NCI-H1694 treated with DMSO at 0.1 percent for 48 hours (cell line): ENCODE measurements at places on chromosomes 4 and X.
A peak's percentile ranks its signal among the peaks of the same experiment; 100 is the strongest.

- peak; percentile 2 for DNase-seq
Observed at GRCh38 chr4:173538909-173539445, 8.9 kb upstream of the HAND2 start.

- no peak for DNase-seq
Observed at GRCh38 chr4:79588679-79589078, 180.7 kb upstream of the GK2 start.

DNA sequence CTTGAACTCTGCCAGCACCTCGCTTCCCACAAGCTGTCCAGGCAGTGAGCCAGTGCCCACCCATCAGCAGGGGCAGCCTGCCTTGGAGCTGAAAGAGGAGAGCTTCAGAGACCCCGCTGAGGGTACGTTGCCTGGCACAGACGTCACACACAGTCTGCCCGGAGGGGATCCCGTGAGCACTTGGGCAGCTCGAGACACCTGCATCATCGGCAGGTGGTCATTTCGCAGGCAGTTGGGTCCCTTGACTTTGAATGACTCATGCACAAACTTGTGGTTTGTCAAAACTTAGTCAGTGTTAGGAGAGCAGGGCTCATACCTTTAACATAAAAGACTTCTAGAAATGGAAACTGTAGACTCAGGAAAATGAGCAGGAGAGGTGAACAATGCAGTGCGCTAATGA, 9.9 kb downstream of the TACC3 start:
- DNase-seq = no peak

DNA sequence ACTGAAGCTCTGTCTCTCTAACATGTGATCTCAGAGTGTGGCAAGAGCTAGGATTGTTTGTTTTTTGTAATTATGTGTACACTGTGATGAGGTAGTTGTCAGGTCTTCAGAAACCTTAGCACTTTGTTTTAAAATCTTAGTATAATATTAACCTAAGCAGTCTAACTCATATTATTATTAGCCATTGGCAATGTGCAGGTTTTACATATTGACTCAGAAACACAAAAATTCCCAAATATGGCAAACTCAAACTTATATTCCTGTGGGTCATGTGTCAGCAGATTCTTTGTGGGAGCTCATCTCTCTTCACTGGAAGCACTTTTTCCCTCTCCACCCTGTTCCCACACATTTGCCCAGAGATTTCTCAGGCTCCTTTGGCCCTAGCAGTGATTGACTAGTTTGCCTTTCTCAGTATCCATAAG, 8.2 kb upstream of the PWWP3B start:
- DNase-seq = no peak

DNA sequence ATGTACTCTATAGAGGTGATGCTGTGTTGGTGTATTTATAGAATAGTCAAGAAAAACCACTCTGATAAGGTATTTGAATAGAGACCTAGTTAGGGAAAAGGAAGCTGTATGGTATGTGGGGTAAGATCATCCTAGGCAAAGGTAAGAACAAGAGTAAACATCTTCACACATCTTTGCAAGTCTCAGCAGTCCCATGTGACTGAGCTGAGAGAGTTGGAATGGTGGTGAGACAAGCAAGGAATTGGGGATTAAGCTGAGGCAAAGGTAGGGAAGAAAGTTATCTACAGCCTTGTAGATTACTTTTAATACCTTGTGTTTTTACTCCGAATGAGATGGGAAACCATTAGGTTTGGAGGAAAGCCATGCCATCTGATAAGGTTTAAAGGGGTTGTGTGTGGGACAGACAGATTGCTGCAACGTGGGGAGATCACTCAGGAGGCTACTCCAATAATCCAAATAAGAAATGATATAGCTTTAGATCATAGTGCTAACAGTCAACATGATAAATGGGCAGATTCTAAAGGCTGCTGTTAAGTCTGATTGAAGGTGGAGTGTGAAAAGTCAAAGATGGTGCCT, 31.7 kb upstream of the MANBA start:
- no peak for DNase-seq

DNA sequence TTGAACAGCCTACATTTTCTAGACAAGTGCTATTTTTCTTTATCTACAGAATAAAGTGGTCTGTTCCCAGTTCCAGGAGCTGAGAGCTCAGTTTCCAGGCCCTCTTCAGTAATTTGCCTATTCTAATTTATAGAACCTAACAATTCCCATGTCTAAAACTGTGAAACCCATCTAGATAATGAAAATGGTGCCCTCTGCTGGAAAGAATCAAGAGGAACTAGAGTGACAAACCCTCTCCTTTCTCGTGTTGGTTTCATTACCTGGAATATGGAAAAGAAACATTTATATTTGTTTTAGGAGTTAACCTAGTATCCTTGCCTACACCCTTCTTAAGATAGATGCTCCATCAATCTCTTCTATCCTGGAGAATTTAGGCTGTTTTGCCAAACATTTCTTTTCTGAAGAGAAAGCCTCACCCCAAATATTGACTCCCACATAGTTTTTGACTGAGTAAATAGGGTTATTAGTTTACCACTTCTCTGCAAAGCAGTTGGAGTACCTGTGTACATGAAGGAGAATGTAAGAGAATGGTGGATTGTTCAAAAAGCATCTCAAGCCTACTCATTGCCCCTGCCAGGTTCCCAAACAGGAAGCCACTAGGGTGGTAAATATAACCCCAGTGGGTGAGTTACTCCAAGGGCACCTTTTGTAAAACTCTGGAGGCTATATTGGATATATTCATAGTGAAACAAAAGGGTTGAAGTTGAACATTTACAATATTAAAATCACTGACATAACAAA, 121.6 kb downstream of the RASL11B start:
- DNase-seq = peak; percentile 76

DNA sequence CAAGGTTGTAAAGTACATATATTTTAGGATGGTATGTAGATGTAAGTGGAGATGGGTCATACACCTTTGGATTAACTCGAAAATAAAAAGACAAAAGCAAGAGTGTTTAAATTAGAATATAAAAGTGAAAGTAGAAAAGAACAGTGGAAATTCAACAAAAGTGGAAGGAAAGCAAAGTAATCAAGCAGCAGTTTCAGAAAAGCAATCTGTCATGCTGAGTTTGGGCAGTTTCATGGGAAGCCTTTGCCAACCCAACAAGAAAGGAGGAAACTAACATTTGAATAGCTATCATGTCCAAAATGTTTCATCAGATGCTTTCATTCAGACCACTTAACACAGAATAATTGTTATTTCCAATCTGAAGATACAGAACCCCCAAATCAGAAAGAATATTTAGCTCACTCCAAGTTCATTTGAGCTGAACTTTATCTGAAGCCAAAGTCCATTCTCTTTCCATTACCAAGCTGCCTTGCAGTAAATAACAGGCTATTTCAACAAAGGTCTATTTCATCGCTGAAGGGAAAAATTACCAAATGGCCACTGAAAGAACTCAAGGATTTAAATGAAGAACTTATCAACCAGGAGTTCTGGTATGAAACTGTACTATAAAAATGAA, 1.8 kb upstream of the EXOSC9 start:
- DNase-seq = no peak

GRCh38 chr4:151227731-151228130, 49.2 kb upstream of the PRSS48 start:
- DNase-seq = no peak

DNA sequence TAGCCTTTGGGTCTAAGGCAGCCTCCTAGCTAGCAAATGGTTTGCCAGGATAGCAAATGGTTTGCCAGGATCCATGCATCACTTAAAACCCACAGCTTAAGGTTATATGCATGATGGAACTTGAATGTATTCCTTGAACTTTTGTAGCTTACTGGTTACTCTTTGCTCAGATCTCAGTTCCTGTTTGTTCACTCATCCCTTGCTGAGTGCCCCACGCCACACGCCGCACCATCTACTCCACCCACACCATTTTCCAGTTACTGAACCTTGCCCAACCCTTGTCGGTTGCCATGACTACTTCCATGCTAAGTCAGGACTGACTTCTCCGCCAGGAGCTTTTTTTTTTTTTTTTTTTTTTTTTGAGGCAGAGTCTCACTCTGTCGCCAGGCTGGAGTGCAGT, 29.5 kb upstream of the XIAP start:
- no peak for DNase-seq

- DNase-seq = no peak
Observed at GRCh38 chr4:101790521-101791181, at the start of gene BANK1. TSS of gene BANK1 (plus strand) at chr4:101790730. CDS start at chr4:101790881, 151 bp downstream.

GRCh38 chrX:10025742-10026493, 58.8 kb downstream of the CLDN34 start:
- DNase-seq = no peak

DNA sequence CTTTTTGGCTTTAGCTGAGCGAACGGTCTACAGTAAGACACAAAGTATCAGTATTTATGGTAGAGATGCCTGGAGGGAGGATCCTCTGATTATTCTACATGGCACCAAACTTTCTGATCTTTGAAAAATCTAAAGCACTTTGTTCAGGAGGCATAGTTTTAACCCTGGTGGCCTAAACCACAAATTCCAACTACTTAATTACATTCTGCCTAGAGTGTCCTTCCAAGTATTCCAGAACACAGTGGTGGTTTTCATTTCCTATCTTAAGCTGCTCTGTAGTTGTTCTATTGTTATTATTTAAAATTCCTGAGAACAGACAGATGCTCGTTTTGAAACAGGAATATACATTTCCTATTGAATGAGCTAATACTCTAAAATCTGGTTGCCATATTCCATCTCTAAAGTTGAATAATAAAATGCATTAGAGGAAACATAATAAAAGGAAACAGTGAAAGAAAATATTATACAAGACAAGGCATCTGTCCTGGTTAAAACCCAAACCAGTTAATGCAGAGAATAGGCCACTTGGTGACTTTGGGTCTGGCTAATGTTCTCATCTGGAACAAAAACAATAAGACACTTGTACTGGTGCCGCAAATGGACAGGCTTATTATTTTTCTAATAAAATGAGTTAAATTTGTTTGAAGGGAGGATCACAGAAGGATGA, 657.4 kb downstream of the SPRY1 start:
- DNase-seq = no peak

DNA sequence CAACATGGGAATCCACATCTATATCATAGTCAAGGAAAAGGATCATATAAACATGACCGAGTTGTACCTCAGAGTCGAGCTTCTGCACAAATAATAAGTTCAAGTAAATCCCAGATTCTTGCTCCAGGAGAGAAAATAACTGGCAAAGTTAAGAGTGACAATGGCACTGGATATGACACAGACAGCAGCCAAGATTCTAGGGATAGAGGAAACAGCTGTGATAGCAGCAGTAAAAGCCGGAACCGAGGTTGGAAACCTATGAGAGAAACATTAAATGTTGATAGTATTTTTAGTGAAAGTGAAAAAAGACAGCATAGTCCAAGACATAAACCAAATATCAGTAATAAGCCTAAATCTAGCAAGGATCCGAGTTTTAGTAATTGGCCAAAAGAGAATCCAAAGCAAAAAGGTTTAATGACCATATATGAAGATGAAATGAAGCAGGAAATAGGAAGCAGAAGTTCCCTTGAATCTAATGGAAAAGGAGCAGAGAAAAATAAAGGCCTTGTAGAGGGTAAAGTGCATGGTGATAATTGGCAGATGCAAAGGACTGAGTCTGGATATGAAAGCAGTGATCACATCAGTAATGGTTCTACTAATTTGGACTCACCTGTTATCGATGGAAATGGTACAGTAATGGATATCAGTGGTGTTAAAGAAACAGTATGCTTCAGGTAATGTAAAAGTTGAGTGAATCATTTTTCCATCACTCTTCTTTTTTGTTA, 50.4 kb downstream of the FABP2 start:
- no peak for DNase-seq

GRCh38 chr4:24303926-24304325, 280.4 kb downstream of the DHX15 start:
- no peak for DNase-seq

DNA sequence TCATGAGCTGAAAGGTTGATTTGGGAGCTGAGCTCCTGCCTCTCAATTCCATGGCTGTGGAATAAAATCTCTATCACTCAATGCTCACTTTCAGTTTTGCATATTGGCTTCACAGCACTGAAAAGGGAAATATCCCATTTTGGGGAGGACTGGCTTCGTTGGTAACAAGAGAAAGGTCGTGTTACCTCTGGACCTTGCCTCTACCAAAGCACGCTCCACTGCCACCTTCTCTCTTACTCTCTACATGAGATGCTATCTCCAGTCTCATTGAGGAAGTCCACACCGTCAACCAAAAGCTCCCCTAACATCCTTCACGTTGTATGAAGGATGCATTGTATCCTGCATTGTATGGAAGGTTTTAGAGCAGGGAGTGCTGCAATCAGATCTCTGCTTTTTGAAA, 195.0 kb upstream of the LDB2 start:
- no peak for DNase-seq

GRCh38 chrX:28549838-28550237, 37.4 kb upstream of the IL1RAPL1 start:
- DNase-seq = no peak

DNA sequence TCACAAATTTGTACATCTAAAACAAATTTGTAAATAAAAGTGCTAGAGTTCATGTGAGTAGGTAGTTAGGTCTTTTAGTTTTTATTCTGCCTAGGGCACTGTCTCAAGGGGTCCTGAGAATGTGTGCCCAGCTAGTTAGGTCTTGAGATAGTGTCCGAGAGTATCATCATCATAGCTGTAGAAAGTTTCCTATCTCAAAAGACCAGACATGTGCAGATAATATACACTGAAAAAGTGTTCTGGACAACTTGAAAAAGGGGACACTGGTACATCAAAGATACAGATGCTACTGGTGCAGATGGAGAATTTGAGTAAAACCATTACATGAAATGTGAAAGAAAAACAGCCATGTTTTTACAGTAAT, 1.8 kb upstream of the ZCCHC4 start:
- DNase-seq = no peak

GRCh38 chr4:150044517-150044916, 33.7 kb upstream of the DCLK2 start:
- DNase-seq = no peak

DNA sequence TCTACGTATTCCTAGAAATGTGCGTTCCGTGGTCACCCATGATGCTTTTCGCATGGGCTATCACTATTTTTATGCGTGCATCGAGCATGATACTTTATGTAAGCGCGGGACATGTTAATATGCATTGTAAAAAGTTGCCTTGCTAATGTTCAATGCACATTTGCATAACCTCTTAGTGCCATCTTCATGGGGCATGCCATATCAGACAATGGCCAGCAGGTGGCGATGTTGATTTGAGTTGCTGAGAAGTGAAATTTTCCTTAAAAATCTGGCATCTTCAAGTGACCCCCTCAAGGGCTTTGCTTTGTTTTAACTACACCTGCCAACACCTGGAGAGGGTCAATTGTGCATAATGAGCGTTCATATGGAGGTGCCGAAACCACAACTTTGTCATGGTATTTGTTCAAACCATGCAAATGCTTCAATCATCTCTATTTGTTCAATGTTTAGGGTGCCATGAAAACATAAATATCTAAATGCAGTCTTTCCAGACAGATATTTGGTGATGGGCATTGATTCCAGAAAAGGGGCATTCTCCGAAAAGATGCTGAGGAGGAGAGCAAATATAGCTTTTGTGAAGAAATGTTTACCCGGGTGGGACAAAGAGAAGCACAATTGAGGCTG, 833.9 kb upstream of the PRKX start:
- DNase-seq = no peak

DNA sequence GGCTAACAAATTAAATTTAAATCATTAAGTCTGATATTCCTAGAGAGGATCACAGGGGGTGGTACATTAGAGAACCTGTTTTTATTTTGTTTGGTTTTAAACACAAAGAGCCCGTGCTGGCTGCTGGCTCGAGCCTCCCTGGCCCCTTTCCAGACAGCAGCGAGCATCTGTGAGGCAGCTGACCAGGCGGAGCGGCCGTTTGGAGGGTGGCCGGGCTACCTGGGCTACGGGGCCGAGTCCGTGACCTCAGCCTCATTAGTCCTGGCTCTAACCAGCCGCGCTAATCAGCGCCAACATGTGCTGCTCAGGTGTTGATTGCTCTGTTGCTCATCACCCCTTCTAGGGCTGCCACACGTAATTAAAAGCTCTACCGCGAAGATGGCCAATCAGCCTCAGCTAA, 35.3 kb downstream of the DCTD start:
- no peak for DNase-seq
